ENCODE measurements at places on chromosomes 7 and 10.

DNA sequence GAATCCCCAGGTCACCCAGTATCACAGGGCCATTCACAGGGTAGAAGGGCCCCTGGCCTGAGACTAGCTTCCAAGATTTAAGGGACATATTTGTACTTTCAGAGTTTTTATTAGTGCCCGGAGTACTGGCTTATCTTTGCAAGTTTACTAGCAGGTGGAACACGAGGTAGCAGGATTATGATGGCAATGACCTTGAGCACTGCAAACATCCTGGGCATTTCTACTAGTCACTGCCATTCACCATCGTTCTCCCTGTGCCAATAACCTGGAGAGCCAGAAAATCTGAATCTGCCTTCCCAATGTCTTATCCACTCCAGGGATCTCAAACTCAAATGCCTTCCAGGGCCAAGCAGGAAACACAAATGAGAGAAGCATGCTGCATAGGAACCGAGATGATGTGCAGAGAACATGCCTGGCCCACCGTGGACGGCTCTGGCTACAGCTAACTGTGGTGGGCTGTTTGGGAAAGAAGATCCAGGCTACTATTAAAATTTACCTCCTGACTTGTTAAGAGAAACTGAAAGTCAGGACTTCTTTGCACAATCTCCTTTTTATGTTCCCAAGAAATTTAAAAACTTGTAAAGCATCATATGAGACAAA is 16.7 kb downstream of the FAM53B start:
- DNase-seq: no peak

DNA sequence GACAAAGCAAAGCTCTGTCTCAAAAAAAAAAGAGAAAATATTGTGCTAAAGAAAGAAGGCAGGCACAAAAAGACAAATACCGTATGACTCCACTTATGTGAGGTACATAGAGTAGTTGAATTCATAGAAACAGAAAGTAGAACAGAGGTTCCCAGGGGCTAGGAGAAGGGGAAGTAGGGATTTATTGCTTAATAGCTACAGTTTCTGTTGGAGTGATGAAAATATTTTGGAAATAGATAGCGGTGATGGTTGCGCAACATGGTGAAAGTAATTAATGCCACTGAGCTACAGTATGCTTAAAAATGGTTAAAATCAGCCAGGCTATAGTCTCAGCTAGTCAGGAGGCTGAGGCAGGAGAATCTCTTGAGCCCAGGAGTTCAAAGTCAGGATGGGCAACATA is 18.5 kb upstream of the NPFFR1 start:
- DNase-seq: no peak

DNA sequence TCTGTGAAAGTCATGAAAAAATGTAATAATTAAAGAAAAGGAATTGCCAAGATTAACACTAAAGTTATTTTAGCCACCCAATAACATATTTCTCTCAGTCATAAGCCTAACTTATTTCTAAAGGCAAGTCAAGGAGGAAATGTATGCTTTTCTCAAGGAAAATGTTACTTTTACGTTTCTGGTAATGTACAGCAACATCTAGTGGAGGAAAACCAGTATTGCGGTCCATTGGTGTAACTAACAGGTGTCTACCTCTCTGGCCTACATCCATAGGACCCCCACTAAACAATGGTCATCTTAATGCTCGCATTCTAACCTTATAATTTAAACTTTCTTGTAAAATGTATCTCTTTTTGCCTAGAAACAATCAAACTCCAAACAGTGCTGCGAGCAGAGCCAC is 437.5 kb downstream of the KIF20B start:
- DNase-seq: no peak

- peak; percentile 14 for DNase-seq
These were observed 26.5 kb downstream of the ASNS start for GRCh38 chr7:97845622-97846203.
